Activated B cell treated with CpG ODN at 0.5 μM for 24 hours (primary cell): ENCODE measurements at places on chromosomes 11 and 22.

GRCh38 chr11:93845181-93846092, 5.0 kb downstream of the VSTM5 start:
- no peak for DNase-seq

DNA sequence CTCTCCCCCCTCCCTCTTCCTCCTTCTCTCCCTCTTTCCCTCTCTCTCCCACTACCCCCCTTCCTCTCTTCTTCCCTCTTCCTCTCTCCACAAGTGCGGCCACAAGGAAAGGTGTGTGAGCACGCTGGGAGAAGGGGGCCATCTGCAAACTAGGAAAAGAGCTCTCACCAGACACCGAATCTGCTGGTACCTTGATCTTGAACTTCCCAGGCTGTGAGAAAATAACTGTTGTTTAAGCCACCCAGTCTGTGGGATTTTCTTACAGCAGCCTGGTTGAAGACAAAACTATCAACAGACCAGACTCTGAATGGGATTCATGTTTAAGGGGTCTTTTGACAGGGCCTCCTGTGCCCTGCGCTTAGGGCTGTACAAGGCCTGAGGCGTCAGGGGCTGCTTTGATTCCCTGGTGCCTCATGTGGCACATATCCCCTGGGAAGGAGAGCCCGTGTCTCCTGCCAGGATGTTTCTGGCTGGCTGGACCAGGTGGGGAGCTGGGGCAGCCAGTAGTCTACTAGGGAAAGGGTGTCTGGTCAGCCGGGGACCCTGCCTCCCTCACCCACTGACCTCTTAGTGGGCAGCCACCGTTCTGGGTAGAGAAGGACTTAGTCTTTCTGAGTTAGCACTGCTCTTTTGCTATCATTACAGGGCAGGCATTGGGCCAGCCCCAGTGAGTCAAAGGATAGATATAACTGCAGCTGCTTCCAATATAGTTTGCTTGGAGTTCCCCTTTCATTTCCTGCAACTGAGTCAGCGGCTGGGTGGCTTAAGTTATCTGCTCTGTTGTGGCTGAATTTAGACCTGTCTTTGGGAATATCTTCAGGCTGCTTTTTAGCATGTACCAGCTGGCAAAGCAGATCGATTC, 6.2 kb downstream of the PANX1 start:
- no peak for DNase-seq

DNA sequence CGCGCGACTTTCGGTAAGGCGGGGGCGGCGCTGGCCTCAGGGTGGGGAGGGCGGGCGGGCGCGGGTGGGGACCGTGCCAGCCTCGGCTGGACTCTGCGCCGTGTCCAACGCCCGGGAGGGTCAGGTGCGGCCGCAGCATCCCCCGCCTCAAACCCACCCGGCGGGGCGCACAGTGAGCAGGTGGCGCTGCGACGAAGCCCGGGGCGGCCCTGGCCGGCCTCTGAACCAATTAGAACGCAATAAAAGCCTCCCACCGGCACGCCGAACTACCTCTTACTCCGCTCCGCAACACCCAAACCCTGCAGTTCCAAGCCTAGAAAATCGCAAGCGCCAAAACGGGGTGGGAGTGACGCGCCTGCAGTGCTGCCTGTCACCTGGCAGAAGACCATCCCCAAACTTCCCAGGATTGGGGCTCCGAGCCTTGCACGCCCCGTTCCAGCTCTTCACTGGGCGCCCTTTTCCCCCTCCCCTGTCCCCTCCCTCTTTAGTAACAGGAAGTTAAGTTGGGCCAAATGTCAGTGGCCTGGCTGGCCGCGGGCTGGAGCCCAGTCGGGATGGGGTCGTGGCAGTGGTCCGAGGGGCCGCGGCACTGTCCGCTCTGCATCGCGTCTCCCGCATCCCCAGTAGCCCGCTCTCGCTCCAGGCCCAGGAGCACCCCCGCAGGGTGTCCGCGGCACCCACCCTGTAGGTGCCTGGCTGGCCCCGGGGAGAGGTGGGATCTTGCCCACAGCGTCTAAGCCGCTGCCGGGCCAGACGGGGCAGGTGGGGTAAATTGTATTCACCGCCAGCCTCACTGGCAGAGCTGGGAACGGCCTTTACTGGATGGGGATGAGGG, 541 bp downstream of the MICAL2 start:
- DNase-seq, result no peak

DNA sequence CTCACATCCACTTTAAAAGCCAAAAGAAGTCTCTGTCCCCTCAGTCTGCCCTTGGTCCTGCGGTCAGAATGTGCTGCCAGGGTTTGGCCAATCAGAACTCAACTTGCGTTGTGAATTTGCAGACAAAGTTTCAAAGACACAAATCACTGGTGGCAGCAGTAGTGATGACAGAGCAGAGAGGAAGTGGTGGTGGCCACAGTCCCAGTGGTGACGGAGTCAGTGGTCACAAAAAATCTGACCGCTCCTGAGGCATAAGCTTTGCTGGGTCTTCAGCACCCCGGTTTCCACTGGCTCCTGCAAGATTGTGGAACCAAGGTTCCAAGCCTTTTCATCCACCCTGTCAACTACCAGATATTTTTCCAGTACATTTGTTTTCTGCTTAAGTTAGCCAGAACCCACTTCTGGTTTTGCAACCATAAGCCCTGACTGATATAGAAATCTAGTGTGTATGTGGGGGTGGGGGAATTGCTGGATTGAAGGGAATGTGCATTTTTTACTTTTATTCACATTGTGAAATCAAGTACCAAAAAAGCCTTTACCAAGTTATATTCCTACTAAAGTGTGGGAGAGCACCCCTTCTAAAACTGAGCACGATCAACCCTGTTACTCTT, 112.3 kb downstream of the TMPRSS5 start:
- DNase-seq, result no peak

DNA sequence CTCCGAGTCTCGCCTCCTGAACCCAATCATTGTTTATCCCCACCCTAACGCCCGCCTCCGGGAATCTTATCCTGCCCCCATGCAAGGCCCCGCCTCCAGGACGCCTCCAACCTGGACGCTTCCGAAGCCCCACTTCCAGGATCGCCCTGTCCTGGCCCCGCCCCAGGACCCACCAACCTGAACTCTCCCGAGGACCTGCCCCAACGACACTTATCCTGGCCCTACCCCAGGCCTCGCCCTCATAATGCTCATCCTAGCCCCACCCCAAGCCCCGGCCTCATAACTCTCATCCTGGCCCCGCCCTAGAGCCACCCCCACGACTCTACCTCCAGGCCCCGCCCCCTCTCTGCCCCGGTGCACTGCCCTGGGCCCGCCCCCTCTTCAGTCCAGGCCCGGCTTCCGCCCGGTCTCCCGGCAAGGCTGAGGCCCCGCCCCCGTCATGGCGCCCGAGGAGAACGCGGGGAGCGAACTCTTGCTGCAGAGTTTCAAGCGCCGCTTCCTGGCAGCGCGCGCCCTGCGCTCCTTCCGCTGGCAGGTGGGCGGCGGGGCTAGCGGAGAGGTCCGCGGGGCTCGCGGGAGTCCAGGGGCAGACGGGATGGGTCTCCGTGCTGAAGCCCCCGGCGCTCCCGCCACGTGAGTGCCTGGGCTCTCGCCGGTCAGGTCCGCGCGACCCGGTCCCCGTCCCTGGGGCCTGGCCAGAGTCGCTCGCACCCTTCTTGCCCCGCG, 45.7 kb upstream of the DEFB108B start:
- DNase-seq, result peak; percentile 95

- no peak for DNase-seq
These were observed 87.5 kb downstream of the C11orf58 start for GRCh38 chr11:16825968-16826367.

- DNase-seq, result no peak
These were observed 116.8 kb downstream of the BUD13 start for GRCh38 chr11:116656011-116656410.
